ENCODE measurements at places on chromosomes 1 and 21.

- no peak for DNase-seq
Measured at GRCh38 chr1:224505454-224506093, 71.0 kb upstream of the WDR26 start.

DNA sequence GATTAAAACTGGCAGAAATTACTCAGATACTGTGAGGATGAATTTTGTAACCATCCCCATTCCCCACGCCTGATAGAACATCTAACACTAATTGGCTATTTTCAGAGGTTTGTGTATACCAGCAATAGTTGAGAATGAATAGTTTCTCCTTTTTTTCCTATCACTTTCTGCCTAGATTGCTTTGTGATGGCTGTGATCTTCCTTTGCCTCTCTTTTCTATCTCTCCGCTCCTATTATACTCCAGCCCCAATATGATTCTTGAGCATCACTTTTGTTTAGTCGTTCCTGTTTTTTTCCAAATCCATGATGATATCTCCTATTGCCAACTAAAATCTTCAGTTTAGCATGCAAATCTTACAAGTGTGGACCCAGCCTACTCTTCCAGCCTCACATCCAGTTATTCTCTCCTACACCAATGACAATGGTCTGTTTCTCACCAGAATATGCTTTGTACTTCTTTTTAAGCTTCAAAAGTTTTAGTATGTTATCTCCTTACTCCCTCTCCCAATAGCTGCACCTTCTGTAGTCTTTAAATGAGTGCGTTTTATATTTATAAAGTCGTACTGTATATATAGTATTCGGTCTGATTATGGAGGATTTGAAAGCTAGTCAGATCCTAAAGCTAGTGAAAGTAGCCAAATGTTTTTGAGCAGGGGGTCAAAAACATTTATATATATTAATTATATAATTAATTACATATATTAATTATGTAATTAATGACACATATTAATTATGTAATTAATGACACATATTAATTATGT is 25.2 kb downstream of the MAGI3 start:
- no peak for DNase-seq

GRCh38 chr1:15409388-15410222 is at the start of gene EFHD2:
TSS of gene EFHD2 (plus strand) at chr1:15409888. CDS start at chr1:15409972, 84 bp downstream.
- peak; percentile 68 for DNase-seq

- DNase-seq: no peak
Measured at GRCh38 chr21:32803651-32804050, 32.1 kb upstream of the PAXBP1 start.

- DNase-seq: no peak
Measured at GRCh38 chr1:158285756-158286241, 3.9 kb upstream of the CD1C start.

DNA sequence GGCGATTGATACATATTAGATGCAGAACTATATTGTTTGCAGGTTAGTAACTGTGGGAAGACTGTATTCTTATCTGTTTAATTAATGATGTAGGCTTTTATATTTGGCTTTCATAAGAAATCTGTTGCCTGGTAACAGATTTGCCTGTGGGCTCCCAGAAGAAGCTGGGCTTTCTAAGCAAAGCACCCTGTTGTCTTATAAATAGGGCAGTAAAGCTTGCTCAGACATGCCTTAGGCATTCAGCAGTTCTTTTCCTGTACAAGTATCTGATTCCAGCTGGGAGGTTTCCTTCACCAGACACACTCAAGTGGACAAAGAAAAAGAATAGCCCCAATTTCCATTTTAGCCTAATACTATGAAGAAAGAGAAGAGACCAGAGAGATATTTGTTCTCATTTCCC is 524.0 kb downstream of the LRRIQ3 start:
- DNase-seq: no peak

- peak; percentile 11 for DNase-seq
Measured at GRCh38 chr1:73593364-73593763, 604.6 kb downstream of the LRRIQ3 start.

DNA sequence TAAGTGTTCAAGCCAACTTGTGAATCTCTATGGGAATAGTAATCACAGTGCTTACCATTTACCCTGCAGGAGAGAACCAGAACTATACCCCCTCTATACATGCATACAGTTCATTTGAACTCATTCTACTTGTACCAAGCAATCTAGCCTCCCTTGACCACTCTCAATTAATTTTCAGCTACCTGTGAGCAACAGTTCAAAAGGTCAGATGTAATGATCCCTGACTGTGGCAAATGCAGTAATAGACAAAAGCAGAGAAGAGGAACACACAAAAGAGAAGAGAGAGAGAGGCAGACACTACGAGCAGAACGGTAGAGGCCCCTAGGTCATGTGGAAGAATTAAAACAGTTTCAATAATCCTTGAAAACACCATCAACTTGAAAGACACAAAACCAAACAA is 52.8 kb downstream of the FMO4 start:
- no peak for DNase-seq

DNA sequence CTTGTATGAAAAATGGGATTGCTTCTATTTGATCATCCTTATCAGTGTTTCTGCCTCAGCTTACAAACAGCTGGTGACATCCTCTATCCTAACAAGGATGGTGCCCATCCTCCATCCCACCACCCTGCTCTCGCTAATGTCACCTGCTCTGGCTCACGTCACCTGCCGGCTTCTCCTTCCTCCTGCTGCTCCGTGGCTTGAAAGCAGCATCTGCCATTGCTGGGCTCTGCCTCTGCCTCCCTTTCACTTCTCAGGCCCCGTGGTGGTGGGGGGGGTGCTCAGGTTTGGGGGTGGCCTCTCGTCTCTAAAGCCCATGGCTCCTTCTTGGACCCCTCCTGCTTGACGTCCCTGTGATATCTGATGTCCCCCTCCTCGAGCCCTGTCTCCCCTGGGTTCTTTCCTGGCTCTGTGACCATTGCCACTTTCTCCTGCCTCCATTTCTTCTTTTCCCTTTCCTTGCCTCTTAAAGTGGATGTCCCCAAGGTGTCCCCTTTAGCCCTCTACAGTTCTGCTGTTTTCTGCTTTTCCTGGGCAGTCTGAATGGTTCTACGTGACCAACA is 135.5 kb upstream of the ERRFI1 start:
- DNase-seq: peak; percentile 2

GRCh38 chr1:197429372-197429771 is 161.3 kb downstream of the CRB1 start:
- DNase-seq: no peak

DNA sequence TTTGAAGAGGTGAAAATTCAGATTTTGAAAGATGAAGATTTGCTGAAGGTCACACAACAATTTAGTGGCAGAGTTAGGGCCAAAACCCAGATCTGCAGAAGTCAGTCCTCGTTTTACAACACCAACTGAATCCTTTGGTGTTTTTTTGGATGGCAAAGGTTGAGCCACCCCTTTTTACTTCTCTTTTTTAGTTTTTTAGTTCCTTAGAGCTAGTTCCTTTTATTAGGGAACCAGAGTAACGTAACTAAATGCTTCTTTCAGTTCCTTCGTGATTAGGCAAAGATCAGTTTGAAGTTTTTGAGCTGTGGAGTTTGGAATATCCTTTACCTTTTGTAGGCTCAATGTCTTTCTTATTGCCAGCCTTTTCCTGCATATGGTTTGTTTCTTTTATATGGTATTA is 67.9 kb upstream of the ARID1A start:
- DNase-seq: no peak

- no peak for DNase-seq
Measured at GRCh38 chr1:10084045-10084444, 51.3 kb downstream of the UBE4B start.

DNA sequence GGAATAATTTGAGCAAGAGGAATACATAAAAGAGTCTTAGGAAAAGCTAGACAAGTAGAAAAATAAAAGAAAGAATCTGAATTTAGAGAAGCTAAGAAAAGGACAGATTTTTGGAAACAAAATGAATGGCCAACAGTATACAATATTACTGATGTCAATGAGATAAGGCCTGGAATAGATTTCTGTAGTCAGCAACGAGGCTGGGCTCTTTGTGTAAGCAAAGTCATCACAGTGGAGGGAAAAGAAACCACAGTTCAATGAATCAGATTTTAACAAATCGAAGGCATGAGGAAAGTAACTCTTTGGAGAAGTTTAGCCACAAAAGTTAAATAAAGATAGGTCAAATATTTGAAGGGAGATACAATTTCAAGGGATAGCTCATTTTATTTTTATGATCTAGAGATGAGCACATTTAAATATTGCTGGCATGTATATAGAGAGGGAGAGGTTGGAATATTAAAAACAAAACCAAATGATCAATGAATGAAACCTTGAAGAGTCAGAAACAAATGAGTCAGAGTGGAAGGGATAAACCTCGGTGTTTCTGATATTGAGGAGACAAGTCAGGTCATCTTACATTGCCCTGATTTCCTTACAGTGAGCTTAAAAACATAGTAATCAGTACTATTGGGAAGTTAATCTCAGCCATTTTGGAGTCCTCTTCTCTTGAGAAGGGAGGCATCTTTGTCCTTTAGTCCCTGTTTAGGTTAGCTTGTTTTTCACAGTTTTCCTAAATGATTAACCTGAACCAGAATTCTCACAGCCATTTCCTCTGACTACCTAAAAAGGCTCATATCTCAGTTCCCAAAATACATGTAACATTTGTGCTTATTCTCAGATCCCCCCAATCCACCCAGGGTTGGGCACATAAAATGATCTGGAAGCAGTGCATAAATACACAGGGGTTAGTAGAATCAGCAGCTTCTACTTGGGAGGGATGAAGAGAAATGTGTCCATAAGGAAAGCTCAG is 620.0 kb upstream of the B3GALT2 start:
- DNase-seq: no peak

DNA sequence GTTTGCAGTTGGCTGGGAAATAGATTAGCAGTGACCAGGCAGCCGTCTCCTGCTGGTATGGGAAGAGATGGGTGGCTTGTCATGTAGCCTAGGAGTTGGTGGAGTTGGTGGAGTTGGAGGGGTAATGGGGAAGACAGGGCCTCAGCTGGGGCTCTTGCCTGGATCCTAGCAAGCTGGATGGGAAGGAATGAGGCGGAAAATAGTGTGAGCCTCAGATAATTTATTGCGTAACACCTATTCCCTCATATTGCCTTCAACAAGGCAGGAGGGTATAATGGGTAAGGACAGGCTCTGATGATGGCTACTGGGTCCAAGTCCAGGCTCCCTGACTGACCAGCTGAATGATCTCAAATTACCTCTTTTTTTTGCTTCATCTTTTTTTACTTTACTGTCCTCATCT is 12.6 kb downstream of the MAP7D1 start:
- DNase-seq: no peak

DNA sequence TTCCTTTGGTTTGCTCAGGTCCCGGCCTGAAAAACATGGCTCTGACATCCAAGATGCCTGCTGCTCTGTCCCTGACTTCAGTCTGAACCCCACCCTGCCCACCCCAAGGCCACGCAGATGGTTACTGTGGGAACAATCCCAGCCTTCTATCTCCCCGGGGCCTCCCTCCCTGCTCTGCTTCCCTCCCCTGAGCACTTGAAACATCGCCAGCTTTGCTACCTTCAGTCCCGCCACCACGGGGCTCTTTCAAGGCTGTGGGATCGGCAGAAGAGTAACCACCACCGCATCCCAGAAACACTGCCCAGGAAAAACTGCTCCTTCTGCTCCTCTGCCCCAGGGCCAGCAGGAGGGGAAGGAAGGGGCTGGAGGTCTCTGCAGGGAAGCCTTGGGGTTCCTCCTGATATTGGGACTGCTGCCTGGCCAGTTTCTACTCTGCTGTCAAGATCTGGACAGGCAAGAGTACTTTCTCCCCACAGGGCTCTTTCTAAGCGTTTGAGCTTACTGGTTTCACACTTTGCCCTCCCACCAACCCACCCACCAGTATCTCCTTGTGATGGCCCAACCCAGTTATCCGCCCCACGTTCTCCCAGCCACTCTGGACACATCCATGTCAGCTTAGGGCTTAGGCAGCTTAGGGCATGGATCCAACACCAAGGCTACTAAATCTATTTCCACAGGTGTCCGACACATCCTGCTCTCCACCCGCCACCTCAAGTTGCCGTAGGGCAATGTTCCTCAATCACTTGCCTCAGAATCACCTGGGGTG is 8.4 kb downstream of the ETNK2 start:
- DNase-seq: no peak

GRCh38 chr21:36976882-36977651 is 10.6 kb upstream of the HLCS start:
- DNase-seq: peak; percentile 79

GRCh38 chr1:19814681-19815503 is at the start of gene RNF186:
TSS of gene RNF186 (minus strand) at chr1:19815283. CDS start at chr1:19815101, 182 bp downstream.
- DNase-seq: peak; percentile 34

- no peak for DNase-seq
Measured at GRCh38 chr1:210792250-210793102, 341.5 kb downstream of the KCNH1 start.

GRCh38 chr1:178093951-178094738 is at the start of gene RASAL2:
TSS of gene RASAL2 (plus strand) at chr1:178094104. CDS start at chr1:178094493, 389 bp downstream.
- peak; percentile 19 for DNase-seq

DNA sequence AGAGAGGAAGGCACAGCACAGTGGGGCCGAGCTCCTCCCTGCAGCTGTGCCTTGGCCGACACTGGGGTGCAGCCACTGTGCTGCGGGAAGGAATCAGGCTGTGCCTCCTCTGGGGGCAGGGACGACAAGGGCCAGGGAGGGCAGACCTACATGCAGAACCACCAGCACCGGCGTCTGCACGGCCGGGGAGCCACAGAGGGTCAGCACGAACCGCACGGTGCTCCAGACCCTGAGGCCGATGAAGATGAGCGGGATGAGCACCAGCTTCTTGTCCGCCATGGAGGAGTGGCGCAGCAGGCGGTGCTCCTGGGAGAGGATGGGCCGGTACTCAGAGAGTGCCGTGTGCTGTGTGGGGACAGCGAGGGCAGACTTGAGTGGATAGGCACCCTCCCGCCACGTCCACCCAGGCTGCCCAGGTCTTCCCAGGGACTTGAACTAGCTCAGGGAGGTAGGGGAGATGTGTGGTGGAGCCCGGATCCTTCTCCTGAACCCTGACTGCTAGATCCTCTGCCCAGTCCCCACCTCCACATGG is 23.5 kb downstream of the GPR157 start:
- no peak for DNase-seq

DNA sequence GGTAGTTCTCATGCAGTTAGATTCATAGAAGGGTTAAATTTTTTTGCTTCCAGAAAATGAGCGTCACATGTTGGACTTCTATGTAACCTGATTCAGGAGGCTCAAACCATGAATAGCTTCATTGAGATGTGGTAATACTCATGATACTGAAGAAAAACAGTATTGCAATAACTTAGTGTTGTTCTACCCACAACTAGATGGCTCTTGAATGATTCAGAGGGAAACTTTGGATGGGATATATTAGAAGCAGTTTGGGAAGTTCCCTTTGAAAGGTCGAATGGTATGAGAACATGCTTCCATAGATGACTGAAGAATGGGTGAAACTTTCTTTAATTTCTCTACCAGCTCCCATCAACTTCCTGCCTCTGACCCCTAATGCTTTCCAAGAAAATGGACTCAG is 211.7 kb upstream of the PTGFR start:
- DNase-seq: no peak

GRCh38 chr1:21875621-21876063 is 61.5 kb downstream of the HSPG2 start:
- peak; percentile 33 for DNase-seq
